ENCODE measurements at places on chromosomes 1 and 21.

GRCh38 chr1:16017461-16018303 is at the start of gene HSPB7:
Gene HSPB7, minus strand, starts transcription at chr1:16018043. Its CDS starts 80 bp downstream, at chr1:16017963.
- DNase-seq, result no peak

DNA sequence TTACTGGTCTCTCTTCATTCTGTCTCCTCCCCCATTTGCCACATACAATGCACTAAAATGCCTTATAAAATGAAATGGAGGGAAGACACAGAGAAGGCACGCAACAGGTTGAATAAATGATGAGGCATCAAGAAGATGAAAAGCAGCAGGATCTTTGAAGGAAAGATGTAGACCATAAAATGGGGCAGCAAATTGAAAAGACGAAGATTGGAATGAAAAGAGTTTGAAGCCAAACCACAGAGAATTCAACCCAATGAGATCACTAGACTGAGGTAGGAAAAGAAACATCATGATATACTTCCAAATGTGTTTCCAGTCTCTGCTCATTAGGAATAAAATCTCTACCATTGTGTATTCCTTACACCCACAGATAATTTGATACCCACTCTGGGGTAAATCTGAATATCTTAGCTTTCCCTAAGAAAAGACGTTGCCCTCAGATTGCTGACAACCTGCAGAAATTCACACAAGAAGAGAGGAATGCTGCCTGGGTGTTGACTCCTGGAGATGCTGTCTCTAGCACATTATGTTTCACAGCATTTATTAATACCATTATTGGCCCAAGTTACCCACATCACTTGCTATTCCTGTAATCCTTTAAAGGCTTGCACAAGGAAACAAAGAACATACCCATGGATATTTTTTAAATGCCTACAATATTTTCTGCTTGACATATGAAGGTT is 230.9 kb downstream of the LTN1 start:
- no peak for DNase-seq

DNA sequence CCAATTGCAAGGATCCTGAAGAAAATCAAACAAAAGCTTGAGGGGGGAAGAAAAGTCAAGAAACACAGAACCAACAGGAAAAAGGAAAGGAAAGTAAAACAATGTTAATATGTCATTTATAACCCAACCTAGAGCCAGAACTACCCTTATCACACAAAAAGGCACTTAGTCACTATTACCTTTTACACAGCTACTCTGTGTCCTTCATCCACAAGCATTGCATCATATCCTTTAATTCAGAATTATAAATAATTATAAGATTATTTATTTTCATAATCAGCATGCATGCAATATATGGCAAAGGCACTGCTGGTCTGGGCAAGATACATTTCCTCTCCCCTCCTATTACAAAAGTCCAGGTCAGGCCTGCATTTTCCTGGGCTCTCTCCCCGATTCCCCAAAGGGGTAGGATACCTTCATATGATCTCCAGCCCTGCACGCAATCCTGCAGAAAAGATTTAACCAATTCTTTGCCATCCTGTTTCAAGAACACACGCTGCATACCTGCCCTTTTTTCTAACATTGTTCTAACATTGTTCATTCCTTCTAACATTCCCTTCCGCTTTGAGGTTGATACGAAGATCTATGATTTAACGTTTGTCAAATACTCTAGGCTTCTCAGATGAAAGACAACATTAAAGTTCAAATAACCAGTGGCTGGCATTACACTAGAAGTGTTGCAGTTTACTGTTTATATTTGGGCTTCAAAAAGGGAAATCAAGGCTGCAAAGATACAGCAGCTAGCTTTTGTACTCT is 4.3 kb downstream of the PTPN14 start:
- DNase-seq, result no peak

GRCh38 chr1:14598498-14599182 is at the start of gene KAZN:
Gene KAZN, plus strand, starts transcription at chr1:14598685.
- peak; percentile 60 for DNase-seq

GRCh38 chr1:220990427-220991339 is 111.4 kb downstream of the HLX start:
- peak; percentile 23 for DNase-seq

DNA sequence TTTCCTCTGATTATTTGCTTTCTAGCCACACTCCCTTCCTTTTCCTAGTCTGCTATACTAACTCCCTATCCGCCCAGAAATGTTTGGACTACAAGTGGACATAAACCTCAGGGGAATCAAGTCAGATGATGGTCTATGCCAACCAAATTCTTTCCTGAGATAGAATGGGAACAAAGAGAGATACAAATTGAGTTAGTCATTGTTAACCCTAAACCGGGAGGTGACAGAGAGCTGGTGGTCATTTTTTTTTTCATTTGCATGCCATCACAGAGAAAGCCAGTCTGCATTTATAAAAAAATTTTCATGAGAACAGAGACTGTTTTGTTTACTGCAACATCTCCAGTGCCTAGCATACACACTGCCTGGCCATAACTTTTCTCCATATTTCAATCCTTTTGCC is 35.0 kb downstream of the MYSM1 start:
- no peak for DNase-seq

- no peak for DNase-seq
Measured at GRCh38 chr1:233928123-233928522, 23.6 kb downstream of the SLC35F3 start.

- peak; percentile 80 for DNase-seq
Measured at GRCh38 chr1:83860490-83861221, 138.3 kb downstream of the TTLL7 start.

GRCh38 chr1:12596007-12596821 is 21.8 kb downstream of the DHRS3 start:
- peak; percentile 96 for DNase-seq

DNA sequence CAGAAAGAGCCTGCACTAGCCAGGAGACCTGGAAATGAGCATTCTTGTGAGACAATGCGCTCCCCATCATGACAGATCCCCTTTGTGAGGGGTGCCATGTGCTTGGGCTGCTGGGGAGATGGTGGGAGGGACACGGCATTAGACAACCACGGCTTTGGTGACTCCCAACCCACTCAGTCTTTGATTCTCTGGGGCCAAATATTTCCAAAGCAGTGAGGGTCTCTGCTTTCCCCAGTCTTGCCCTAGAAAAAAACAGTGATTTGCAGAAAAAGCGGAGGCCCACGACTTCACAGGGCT is 10.2 kb downstream of the SLC45A3 start:
- DNase-seq, result no peak

- DNase-seq, result no peak
Measured at GRCh38 chr1:227661495-227661894, 73.6 kb downstream of the JMJD4 start.

- peak; percentile 39 for DNase-seq
Measured at GRCh38 chr1:99652881-99653281, 7.0 kb downstream of the PALMD start.

DNA sequence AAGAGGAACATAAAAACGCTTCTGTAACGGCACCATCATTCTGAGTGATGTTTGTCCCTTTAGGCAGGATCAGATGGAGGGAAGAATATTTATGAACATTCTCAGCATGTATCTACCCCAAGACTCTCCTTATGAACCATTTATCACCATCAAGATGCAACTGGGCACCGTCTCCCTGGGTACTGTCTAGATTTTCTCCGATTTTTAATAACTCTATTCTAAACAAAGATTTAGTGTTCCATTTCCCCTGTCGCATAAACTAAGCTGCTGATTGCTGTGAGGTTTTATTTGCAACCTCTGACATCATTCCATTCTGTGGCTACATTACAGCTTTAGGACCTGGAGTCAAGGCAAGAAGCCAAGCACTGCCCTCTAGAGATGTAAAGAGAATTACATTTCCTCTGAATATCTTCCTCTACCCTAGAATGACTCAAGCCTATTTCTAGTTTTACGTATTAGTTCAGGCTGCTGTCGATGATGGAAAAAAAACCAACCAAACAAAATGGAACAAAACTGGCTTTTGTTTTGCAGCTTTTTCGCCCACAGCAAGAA is 130.1 kb upstream of the MAP1LC3C start:
- DNase-seq, result peak; percentile 71

DNA sequence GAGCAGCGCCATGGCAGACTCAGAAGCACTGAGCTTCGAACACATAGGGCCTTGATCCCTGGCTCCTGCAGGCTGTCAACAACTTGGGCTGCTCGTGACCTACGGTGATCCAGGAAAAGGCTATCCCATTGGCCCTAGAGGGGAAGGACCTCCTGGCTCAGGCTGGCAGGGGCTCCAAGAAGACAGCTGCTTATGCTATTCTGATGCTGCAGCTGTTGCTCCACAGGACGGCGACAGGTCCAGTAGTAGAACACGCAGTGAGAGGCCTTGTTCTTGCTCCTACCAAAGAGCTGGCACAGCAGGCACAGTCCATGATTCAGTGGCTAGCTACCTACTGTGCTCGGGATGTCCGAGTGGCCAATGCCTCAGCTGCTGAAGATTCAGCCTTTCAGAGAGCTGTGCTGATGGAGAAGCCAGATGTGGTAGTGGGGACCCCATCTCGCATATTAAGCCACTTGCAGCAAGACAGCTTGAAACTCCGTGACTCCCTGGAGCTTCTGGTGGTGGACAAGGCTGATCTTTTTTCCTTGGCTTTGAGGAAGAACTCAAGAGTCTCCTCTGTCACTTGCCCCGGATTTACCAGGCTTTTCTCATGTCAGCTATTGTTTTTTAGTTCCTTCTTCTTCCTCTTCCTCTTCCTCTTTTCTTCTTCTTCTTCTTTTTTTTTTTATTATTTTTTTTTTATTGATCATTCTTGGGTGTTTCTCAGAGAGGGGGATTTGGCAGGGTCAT is 18.9 kb downstream of the ITLN2 start:
- DNase-seq, result no peak

- DNase-seq, result no peak
Measured at GRCh38 chr1:194078765-194079164, 892.4 kb upstream of the B3GALT2 start.

- DNase-seq, result no peak
Measured at GRCh38 chr1:159205225-159205624, 550 bp downstream of the ACKR1 start.

Measured in Daoy (cell line).